ENCODE measurements at places on chromosomes 11 and 22.

- no peak for DNase-seq
Observed at GRCh38 chr11:78181185-78181584, 7.2 kb downstream of the KCTD21 start.

DNA sequence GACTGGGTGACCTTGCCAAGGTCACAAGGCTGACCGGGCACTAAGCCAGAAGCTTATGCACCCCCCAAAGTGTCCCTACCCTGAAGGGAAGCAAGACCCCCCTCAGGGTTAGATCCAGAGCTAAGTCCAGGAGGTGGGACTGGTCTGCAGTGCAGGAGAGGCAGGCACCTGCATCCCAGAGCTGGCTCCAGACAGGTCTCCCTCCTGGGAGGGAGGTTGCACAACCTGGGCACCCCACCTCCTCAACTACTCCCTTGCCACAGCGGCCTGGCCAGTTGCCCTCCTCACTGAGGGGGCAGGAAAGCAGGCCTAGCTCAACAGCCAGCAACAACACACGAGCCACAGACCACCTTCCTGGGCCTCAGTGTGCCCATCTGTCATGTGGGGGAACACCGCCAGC is 75.0 kb upstream of the TCF20 start:
- DNase-seq, result no peak

DNA sequence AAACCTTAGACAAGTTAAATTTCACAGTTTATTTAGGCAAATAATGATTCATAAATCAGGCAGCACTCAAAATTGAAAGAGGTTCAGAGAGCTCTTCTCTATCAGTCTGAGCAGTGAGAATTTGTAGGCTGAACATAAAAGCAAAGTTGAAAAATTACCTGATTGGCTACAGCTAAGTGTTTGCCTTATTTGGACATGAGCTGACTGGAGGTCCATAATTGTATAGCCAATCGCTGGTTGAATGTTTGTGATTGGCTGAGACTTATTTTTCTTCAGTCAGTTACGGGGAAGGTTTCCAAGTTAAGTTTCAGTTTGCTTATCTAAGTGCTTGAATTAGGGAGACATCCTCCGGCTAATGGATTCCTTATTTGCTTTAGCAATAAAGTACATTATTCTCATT is 527.5 kb downstream of the CNTN5 start:
- DNase-seq, result no peak

GRCh38 chr22:32281072-32281471 is 25.9 kb upstream of the SLC5A4 start:
- no peak for DNase-seq

DNA sequence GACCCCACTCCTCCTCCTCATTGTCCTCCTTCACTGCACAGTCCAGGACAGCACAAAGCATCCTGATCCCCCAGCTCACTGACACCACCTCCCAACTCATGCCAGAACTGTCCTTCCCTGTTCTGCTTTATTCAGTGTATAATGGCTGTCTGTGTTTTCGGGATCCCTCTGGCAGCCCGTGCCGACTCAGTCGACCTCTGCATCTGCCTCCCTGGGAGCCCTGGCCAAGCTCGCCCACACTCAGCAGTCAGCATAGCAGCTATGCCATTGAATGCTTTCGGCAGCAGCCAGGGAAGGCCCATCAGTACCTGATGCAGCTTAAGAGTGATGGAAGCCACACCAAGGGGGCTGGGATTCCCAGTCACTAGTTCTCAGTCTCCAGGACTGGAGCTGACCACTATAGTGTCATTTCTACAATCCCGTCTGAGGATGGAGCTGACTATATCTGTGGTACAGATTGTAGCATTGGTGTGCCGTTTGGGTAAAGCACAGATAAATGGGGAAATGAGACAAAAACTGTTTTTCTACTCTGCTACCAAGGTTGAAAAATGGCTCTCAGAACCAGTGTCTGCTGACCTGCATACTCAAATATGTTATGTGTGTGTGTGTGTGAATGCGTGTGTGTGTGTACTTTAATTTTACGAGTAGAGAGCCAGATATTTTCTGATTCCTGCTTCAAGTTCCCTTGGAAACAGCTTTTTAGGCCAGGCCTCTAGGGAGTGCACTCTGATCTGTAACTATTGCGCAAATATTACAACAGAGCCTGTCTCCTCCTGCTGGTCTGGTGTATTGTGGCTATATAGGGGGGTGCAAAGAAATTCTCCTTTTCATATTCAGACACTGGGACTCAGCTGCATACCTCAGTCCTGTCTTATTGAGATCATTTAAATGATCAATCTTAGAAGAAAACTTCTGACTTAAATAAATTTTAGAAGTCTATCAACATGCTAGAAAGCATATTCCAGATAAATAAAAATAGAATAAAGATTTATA is 78.8 kb upstream of the TOP3B start:
- no peak for DNase-seq

DNA sequence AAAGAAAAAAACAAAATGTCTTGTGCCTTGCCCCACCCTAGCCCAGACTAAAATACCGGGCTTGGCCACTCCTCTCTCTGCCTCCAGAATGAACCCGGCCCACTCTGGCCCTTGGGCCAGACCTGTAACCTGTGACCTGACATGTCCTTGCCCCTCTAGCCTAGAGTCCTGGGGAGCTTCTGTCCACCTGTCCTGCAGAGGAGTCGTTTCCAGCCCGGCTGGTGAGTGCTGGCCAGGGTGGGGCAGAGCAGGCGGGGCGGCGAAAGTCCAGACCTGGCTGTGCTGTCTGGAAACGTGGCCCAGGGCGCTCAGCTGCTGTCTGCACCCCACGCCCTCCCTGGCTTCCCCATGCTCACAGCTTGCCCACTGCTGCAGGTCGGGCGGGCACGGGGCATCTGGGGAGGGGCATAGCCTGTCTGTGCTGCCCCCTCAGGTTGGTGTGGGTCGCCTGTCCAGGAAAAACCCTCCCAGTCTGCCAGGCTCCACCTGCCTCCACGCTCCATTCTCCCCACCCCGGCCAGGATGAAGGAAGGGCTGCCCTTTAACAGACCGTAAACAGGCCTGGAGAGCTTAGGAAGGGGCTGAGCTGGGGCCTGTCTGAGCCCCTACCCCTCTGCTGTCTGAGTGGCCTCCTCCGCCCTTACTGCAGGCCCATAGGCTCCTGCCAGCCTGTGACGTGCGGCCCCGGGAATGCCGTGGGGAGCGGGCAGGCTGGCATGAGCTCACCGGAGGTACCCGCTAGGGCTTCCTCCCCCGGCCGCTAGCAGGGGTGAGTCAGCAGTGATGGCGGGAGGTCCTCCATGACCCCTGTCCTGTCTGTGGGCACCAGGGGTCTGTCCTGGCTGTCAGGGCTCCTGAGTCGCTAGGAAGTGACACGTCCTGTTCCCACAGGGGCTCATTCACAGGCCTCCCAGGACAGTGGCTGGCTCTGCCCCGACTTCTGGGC is 1.9 kb downstream of the CD151 start:
- peak; percentile 91 for DNase-seq

DNA sequence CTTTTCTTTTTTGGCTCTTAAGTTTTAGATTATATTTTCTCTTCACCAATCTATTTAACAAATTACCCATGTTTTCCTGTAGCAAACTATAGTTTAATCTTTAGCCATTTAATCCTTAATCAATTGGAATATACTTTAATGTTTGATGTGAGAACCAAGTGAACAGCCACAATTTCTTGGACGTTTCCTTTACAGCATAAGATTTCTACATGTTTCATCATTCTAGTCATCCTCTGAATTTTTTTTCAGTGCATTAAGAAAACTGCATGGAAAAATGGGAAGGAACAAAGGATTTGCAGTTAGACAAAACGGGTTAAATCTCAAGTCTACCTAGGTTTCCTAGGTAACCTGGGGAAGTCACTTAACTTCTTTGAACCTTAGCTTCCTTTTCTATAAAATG is 507.1 kb upstream of the CCDC90B start:
- DNase-seq, result no peak

GRCh38 chr11:8567602-8568198 is 26.3 kb downstream of the STK33 start:
- no peak for DNase-seq

DNA sequence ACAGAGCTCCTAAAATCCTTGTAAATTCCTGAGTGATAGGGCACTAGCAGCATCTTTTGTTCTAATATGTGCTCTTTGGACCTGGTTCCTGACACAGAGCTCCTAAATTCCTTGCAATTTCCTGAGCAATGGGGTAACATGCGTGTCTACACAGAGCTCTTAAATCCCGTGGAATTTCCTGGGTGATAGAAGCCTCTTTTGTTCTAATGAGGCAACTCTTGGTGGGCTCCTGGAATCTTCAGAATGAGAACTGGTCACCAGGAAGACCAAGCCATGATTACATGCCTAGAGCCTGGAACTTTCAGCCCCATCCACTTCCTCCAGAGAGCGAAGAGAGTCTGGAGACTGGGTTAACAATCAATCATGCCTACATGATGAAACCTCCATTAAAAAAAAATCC is 19.0 kb downstream of the RSF1 start:
- no peak for DNase-seq

DNA sequence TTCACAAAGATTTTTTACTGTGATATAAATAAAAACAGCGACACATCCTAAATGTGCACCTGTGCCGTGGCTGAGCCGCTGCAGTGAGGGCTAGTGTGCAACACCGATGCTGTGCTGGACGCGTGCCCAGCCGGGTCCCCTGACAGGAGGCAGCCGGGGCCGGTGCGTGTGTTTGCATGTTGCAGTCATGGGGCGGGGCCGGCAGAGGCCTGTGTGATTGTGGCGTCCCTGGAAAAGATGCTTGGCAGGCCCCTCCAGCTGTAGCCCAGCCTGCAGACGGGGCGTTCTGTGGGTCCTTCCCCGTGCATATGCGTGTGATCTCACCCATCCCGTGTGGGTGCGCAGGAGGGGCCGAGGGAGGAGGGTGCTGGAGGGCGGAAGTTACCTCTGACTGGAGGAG is 30.6 kb downstream of the MUC6 start:
- no peak for DNase-seq

DNA sequence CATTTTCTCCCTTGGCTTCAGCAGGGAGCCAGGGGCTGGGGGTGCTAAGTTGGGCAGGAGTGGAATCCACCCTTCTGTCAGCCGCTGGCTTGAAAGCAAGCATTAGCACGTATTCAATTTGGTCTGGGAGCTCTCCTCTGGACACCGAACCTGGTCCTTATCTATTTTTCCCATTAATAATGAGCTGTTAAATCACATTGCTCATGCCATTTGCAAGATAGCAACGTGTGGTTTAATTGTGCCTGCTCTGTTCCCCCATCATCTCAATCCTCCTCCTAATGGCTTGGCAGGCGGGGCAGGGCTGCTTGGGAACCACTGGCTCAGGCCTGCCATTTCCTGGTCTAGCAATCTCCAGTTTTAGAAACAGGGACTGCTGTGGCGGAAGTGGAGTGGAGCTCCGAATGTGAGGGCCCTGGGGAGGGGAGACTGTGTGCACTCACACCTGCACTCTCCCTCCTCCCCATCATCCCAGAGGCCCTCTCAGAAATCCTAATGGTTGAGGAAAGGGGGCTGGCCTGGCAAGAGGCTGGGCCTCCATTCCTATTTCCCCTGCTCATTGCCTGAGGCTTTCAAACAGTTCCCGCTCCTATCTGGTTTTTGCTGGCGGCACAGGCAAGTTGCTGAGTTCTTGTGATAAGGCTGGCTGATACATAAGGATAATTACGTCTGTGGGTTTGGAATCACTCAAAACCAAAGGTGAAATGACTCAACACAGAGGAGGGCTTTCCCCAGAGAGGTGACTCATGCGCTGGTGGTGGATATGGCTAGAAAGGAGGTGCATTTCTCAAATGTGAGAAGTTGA is 201.2 kb upstream of the E2F8 start:
- no peak for DNase-seq

DNA sequence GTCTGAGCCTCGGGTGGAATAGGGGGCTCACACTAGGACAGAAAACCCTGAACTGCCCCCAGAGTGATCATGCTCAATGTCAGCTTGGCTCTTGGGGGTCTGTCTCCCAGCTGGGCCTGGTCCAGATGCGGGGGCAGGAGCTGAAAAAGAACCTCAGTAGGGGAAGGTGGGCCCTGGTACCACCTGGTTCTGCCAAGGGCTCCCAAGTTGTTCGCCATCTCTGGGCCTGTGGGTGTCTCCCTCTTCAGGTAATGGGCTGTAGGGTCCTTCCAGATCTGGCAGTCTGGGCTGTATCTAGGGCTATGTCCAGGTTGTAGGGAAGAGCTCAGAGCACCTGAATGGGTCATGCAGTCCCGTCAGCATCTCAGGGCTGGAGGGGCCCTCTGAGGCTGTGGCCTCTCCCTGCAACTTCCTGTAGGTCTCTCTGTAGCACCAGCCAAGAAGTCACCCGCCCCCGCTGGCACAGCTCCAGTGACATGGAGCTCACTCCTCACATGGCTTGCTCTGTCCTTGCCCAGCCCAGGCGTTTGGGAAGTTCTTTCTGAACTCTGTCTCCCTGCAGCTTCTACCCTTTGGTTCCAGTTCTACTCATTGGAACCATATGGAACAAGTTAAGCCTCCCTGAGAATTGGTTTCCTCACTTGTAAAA is 33.0 kb upstream of the SOX10 start:
- peak; percentile 89 for DNase-seq

DNA sequence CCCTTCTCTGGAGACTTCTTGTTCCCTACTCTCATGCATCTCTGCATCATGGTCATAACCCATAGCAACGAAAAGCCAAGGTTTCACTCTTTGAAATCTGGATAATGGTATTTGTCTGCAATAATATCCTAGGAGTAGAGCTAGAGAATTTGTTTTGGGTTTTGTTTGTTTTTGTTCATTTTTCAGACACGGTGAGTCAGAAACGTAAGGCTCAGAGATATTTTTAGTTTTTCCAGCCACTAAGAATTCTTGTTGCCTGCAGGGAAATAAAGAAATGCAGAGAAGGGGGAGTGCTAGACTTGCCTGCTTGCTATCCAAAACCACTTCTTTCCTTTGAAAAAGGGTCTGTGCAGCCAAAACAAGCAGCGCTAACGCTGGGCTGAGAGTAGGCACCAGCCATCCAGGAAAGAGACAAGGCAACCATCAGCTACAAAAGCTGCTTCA is 26.0 kb downstream of the POU2AF3 start:
- DNase-seq, result no peak

DNA sequence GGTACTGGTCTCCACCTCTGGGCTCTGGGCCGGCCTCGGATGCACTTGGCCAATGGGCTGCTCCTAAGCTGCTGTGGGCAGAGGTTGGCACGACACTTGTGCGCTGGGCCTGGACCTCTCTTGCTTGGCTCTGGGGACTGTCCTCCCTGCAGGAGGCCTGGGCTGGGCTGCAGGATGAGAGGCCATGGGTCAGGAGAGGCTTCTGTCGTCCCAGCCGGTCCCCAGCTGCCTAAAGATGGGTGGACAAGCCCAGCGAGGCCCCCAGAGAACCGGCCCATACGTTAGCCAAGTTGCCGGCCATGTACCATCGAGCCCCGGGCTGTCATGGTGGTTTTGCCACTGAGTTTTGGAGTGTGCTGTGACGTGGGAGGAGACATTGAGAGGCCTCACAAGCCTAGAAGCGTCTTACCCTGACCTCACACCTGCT is 1.6 kb upstream of the CCDC188 start:
- no peak for DNase-seq

DNA sequence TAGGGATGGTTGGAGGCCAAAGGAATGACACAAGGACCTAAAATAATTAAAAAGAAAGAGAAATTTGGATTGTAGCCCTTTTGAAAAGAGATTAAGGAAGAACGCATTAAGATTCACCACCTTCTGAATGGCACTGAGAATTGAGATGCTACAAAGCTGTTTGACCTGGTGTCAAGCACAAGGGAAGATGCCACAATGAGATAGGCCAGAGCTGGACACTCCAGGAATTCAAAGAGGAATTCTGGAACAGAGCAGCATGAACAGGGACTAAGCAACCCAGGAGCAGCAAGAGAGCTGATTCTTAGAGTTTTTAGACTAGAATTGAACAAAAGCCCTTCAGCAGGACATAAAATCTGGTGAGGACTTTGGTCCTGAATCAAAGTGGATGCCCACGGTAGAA is 11.6 kb upstream of the CECR2 start:
- DNase-seq, result no peak

- no peak for DNase-seq
Observed at GRCh38 chr11:45210846-45211245, 64.4 kb downstream of the PRDM11 start.

Data from cardiac septum (tissue), 1 donor.